ENCODE measurements at places on chromosomes 3 and 15.

DNA sequence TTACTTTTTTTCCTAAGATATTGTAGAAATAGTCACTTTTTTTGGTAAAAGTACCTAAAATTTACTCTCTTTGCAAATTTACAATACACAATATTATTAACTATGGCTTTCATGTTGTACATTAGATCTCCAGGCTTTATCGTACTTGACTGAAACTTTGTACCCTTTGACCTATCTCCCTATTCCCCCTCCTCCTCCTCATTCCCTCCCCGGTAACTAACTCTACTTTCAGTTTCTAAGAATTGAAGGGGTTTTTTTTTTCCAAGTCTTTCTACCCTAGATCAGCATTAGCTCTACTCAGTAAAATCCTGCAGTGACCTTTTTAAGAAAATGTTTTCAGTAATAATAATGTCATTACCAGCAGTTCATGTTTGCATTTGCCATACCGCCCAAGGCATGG, 10.1 kb downstream of the HACL1 start:
- no peak for DNase-seq

DNA sequence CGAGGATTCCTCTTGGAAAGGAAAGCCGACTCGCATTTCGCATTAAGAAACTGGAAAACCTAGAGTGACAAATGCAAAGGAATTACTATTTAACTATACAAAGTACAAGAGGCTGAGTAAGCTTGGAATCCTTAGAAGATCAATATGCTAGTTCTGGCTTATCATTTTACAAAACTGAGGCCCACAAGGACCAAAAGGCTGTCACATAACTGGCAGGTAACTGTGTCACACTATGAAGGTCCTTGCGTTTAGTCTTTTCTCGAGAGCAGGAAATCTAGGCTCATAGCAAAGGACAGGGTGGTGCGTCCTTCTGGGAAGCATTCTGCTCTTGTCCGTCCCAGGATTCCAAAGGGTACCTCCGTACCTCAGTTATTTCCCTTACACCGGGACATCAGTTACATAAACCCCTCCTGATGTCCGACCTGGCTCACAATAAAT, 629 bp downstream of the RPL24 start:
- DNase-seq, result no peak

- no peak for DNase-seq
These were observed 36.1 kb upstream of the STRIT1 start for GRCh38 chr3:155329513-155330048.

- no peak for DNase-seq
These were observed 976 bp downstream of the ABHD17C start for GRCh38 chr15:80695911-80696661.

GRCh38 chr3:123113889-123114450, 47.1 kb downstream of the PDIA5 start:
- no peak for DNase-seq

DNA sequence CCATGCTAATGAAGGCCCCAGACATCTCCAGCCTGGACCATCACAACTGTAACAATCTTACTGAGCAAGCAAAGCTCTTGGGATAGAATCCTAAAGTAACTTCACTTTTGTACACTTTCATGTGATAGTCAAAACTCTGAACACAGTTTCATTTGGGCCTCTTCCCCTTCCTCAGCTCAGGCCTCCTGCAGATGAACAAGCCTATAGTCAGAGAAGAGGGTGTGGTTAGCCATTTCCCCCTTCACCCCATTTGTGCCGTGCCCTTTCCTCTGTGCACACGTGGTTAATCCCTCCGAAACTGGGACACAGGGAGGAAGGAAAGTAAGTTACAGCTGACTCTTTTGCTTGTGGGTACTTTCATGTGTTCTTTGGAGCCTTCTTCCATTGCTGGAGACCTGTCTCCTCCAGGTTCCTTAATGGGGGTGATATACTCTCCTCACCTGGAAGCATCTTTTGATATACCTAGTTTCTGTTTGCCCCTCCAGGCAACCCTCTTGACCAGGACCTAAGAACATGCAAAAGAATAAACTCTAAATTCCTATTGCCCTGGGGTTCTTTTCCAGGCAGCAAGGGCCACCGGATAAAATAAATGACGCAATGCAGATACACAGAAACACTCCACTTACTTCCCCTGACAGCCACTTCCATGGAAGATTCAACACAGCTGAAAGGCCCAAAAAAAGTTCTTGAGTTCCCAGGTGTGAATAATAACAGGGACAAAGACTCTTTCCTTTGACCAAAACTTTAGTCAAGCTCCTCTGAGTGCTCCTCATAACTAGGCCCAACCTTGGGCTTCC, 29.6 kb upstream of the CSTA start:
- no peak for DNase-seq

All from left hindlimb (tissue), 1 donor.